Activated T-helper 17 cell treated with anti-CD3 and anti-CD28 coated beads, Interleukin-2, amount 50 U/mL, for 72 hours (primary cell): ENCODE measurements at places on chromosomes 4 and X.

DNA sequence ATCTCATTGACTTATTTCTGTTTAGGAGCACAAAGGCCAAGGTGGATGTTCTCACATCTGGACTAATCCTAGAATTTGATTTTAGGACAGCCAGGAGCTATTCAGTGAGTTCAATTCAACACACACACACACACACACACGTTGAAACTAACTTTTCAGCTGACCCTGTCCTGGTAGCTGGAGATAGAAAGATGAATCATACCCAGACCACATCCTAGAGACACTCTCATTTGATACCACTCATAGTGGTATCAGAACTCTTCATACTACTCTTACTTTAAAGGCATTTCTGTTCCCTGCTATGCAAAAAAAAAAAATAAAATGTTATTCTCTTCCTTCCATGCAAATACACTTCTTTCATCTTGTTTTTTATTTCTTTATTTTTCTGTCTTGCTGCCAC is 36.7 kb downstream of the KLF8 start:
- peak; percentile 92 for ATAC-seq

DNA sequence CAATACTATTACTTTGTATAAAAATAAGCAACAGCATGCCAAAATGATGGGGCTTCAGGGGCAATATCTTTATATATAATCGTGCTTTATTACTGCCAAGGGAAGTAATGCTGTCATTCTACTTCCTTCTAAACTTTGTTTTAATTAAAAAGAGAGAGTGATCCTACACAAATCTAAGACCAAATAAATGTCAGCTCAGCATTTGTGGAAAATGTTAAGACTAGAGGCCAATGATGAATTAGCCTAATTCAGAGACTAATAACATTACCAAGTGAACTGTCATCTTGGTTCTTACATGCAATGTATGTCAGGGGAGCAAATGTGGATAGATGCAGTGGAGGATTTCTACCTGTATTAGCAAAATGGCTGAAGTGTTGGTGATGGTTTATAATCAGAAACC is 166.4 kb upstream of the PTCHD1 start:
- ATAC-seq: no peak

- no peak for ATAC-seq
Observed at GRCh38 chr4:106615961-106616360, 247.4 kb upstream of the GIMD1 start.

DNA sequence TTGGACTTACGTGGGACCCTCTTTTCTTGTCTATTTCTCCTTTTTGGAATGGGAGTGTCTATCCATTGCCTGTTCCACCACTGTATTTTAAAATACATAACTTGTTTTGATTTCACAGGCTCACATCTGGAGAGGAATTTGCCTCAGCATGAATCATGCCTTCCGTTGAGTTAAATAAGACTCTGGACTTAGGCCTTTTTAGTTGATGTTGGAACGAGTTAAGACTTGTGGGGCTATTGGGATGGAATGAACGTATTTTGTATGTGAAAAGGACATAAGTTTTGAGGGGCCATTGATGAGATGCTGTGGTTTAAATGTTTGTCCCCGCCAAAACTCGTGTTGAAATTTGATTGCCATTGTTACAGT is 66.2 kb downstream of the BEX3 start:
- no peak for ATAC-seq

GRCh38 chr4:89109841-89110540 is 1.3 kb upstream of the TIGD2 start:
- no peak for ATAC-seq
